ENCODE measurements at places on chromosomes 1 and 21.
A peak's percentile ranks its signal among the peaks of the same experiment; 100 is the strongest.

- DNase-seq = no peak
These were observed 6.9 kb downstream of the AKR1A1 start for GRCh38 chr1:45557422-45557944.

- no peak for DNase-seq
These were observed 120.5 kb downstream of the UBR4 start for GRCh38 chr1:19089524-19089923.

DNA sequence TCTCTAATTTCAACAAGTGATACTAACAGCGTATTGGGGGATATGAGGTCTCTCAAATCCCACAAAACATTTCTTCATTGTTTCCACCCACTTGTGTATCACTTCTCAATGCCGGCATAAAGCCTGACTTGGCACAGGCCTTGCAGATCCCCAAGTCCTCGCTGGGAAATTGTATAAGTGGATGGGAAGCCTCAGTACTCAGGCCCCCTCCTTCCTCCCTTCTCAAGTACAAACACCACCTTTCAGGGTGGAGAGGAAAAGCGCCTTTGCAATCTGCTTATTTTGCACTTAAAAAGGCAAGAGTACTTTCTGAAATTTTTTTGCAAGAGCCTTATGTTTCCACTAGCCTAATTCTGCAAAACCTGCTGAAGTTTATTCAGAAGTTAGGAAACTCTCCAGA is 25.8 kb upstream of the KLHDC8A start:
- DNase-seq = no peak

- peak; percentile 44 for DNase-seq
These were observed 34.0 kb upstream of the ARHGAP29 start for GRCh38 chr1:94271373-94271772.

GRCh38 chr1:209611771-209612570 is 28.5 kb downstream of the CAMK1G start:
- DNase-seq = no peak

GRCh38 chr1:226201029-226201593 is 14.6 kb upstream of the ACBD3 start:
- DNase-seq = peak; percentile 38

DNA sequence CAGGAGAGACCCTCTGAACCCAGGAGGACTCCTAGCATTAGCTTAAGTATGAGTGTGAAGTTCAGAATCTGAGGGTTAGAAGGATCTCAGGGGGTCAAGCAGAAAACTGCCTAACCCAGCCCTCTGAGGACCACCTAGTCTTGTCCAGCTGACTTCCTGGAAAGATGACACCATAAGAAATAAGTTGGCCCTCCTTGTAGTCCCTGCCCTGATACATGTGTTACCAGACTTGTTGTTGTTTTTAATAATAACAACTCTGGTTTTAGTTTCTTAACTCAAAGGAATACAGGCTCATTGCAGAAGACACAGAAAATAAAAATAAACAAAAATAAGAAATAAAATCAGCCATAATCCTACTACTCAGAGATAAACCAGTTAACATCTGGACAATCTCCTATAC is 21.8 kb upstream of the SARS1 start:
- DNase-seq = no peak

DNA sequence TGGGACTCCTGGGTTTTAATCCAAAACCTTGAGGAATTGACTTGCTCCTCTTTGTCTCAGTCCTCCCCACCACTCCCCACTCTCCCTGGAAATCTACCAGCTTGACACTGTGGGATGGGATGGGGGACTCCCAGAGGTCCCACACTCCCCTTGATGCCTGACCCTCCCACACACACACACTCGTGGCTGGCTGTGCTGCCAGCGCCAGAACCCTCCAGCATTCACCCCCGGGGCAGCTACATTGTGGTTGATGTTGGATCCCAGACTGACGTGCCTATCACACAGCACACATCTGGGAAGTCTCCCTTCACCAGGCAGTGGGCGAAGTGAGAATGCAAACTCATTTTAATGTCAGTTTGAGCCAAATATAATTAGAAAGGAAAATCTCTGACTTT is 10.0 kb downstream of the KIRREL1 start:
- peak; percentile 66 for DNase-seq

GRCh38 chr1:196466654-196467053 is 141.6 kb downstream of the KCNT2 start:
- peak; percentile 85 for DNase-seq

DNA sequence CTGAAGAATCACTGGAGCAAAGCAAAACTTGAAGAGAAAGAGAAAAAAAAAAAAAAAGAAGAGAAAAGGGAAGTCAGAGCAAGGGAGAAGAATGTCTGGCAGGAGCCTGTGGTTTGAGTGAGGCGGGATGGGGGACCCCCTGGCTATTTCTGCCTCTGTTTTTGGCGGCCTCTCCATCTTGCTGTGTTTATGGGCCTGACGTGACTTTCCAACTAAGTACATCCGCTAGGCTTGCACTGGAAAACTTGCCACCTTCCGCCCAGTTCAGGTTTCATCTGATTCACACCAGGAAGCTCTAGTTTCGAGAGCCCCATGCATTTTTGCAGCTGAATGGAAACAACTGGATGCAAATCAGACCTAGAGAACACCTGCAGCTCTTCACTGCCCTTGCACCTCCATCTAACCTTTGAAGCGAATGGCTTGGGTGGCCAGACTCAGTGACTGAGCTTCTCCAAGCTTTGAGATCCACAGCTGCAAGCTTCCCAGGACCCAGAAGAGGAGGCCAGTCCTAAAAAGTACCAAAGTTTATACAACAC is 28.0 kb downstream of the TBX15 start:
- DNase-seq = peak; percentile 56

DNA sequence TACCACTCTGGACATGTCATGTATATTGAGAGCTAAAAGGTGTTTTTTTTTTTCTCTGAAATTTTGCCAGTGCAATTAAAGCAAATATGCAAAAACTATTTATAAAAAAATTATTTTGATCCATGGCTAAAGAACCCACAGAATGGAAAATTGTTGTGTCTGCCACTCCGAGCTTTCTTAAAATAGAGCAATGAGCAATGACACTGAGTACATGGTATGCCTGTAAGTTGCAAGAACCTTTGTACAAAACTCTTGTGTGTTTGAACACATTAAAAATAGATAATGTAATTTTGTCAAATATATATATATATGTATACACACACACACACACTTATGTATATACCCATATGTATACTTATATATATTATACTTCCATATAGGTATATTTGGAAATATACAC is 1530.9 kb upstream of the B3GALT2 start:
- DNase-seq = no peak

GRCh38 chr1:238558156-238558555 is 667.4 kb upstream of the ZP4 start:
- peak; percentile 1 for DNase-seq

GRCh38 chr1:12397462-12398450 is 167.9 kb downstream of the VPS13D start:
- no peak for DNase-seq

DNA sequence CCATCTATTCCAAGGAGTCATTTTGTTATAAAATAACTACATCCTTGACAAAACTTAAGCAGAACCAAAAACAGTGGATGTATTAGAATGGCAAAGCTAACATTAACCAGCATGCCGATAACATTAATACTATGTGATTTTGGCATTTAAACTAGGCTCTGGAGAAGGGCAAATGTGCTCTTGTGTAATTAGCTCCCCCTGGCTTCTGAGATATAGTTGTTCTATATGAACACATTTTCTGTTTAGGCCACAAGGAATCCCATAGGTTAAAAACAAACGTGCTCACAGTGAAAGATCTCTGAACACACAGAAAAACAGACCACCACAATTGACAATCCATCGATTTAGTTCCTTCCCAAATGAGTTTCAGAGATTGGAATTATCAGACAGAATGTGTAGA is 57.4 kb upstream of the TARS2 start:
- DNase-seq = no peak

Data from foreskin fibroblast (primary cell).